GM03348 (cell line): ENCODE measurements at places on chromosomes 16 and 17.

DNA sequence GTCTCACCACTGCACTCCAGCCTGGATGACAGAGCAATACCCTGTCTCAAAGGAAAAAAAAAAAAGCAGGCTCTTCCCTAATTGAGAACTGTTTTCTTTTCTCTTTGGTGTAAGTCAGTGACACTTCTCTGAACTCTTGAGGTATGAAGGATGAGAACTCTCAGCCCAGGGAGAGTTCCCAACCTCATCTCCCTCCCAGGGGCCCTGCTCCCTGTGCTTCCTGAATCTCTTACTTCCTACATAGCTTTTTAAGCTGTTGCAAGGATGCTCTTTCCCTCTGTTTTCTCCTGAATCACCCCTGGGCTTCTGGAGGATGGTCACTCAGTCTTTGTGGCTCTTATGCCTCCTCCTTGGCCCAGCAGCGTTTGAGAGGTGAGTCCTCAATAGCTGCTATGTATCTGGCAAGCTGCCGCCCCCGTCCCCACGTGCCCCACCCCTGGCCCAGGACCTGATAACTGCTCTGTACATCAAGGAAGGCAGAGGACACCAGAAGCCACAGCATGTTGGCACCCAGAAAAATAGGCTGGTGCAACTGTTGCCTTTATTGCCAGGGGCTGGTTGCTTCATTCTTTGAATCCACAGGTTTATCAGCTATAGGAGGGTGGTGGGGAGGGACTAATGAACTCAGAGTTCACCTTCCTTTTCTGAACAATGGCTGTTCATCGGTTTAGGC, 24.0 kb downstream of the IGF2BP1 start:
- peak; percentile 28 for DNase-seq

DNA sequence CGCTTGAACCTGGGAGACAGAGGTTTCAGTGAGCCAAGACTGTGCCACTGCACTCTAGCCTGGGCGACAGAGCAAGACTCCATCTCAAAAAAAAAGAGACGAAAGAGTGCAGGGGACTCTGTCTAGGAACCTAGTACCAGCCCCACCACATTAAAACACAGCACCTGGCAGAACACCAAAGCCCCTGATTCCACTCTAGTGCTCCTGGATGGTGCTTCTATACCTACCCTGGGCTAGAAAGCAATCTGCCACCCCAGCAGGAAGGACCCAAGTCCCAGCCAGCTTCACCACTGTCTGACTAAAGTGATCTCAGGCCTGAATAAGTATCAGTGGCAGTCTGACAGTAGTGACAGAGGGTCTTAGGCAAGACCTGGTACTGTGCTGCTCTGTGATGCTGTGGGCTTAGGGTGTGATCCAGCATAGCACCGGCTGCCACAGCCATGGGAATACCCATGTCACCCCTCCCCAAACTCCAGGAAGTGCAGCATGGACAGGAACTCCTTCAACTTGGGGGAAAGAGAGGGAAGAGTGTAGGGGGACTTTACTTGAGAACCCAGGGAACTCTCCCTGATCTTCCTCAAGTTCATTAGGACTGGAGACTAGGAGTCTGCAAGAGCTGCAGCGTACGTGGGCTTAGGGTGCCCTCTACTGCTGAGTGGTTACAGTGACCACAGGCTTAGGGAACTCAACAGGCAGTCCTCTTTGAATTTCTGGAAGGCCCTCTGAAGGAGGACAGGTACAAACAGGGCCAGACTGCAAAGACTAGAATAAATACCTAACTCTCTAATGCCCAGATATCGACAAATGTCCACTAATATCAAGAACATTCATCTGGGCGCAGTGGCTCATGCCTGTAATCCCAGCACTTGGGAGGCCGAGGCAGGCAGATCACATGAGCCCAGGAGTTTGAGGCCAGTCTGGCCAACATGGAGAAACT, 30.0 kb upstream of the RNF43 start:
- peak; percentile 81 for DNase-seq

DNA sequence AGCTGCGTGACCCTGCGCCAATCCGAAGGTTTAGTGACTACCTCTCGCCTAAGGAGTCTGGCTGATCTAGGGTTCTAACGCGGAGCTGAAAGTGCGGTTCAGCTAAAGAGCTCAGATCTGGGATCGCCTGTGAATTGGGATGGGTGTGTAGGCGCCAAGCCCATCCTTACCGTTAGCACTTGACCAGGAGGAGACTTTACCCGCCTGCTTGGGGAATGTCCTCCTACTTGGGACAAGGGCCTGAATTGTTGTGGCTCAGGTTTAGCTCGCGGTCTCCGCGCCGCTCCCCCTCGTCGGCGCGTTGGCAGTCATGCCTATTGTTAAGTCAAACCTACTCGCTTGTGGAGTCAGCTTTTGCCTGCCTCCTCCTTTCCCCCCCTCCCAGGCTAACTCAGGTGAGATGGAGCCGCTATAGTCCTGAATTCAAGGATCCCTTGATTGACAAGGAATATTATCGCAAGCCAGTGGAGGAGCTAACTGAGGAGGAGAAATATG, 480 bp downstream of the MRPS7 start:
- DNase-seq = no peak

DNA sequence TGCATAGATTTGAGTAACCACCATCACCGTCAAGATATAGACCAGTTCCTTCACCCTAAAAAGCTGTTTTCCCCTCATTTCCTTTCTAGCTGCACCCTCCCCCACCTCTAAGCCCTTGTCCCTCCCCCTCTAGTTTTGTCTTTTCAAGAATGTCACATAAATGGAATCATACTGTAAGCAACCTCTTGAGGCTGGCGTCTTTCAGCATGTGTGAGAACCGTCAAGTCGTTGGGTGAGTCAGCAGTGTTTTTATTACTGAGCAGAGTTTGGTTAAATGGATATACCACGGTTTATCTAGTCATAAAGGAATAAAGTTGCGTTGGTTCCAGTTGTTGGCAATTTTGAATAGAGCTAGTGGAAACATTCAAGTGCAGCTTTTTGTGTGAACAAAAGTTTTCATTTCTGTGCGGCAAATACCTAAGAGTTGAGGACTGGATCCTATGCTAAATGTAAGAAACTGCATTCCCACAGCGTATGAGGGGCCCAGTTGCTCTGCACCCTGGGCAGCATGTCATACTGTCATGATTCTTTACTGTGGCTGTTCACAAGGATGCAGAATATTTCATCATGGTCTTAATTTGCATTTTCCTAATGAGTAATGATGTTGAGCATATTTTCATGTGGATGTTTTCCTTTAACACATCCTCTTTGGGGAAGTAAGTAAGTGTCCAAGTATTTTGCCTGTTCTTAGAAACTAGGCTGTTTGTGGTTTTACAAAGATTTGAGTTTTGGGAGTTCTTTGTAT, 264.3 kb downstream of the CPPED1 start:
- peak; percentile 64 for DNase-seq

- peak; percentile 55 for DNase-seq
Observed at GRCh38 chr17:82320956-82321927, 3.8 kb upstream of the CD7 start.

DNA sequence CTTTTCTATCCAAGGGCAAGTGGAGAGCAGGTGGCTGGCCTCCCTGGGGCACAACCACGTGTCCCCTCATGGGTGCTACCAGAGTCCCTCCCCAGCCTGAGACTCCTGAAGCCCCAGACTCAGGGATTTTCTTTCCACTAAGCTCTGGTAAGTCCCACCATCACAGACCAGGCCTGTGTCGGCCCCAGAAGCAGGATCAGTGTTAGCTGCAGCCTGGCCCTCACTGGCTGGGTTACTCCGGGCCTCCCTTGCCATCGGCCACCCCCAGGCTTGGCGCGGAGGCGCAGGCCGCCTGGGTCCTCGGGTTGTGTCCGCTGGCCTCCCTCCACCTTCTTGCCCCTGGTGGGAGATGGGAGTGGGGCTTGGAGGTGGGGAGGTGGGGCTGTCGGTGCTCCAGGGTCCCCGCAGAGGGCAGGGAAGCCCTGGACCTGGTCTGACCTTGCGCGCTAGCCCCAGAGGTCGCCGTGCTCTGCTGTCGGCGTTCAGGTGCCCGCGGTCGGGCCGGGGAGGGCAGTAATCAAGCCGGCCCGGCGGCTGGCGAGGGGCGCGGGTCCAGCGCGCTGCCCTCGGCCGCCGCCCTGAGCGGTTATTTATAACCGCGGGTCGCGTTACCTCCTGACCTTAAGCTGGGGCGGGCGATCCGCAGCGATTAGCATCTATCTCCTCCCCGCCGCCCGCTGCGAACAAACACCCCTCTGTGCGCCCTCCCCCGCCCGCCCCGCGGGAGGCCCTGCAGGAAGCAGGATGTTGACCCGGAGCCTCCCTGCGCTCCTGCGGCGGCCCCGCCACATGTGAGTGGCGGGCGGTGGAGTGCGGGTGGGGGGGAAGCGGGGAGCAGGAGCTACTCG, 78.1 kb upstream of the TOB1 start:
- peak; percentile 55 for DNase-seq

GRCh38 chr16:10920726-10921427, 21.4 kb downstream of the DEXI start:
- no peak for DNase-seq

DNA sequence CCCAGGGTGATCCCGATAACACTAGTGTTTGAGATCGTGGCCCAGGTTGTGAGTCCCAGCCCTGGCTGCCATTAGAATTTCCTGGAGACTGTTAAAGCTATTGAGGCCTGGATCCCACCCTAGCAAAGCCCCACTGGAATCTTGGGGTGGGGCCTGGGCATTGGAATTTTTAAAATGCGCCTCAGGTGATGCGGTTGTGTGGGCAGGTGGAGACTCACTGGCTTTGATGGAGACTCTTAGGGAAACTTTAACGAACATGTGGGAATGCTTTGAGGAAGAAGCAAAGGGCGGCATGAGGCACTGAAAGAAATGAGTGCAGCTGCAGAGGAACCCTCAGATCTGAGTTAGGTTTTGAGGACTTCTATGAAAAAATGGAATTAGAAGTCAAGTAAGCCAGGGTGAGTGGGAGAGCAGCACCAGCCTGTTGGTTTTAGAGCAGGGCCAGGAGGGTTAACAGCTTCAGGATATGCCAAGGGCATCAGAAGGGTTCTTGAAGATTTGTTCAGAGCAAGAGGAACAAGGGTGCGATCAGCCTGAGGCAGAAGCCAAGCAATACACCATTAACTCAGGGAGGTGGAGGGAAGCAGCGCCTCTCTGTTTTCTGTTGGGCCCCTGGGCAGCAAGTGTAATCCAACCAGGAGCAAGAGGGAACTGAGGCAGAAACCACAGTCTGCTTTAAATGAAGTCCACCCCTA, 42.5 kb downstream of the KSR1 start:
- DNase-seq = no peak

- no peak for DNase-seq
Observed at GRCh38 chr16:24318680-24319079, 62.5 kb downstream of the CACNG3 start.
